ENCODE measurements at places on chromosomes 7 and 10.

- peak; percentile 63 for DNase-seq
Measured at GRCh38 chr7:86282014-86282682, 361.6 kb upstream of the GRM3 start.

DNA sequence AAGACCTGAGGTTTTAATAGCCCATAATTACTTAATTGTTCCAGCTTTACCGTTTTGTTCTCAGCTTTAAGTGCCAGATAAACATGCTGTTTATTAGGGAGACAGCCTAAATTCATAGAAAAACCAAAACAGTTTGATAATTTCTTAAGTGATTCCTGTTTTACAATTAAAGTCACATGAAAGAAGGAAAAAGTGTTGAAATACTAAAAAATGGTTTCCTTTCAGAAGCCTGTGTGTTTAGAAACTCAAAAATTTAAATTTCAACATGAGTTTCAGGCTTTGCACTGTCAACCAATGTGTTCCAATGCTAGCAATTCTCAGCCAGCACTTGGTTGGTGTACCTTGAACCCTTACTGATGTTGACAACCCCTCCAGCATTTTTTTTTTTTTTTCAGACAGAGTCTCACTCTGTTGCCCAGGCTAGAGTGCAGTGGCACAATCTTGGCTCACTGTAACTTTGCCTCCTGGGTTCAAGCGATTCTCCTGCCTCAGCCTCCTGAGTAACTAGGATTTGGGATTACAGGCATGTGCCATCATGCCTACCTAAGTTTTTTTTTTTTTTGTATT lies 135.3 kb downstream of the ICA1 start:
- no peak for DNase-seq

GRCh38 chr10:20740120-20740519 lies 157.0 kb downstream of the NEBL start:
- no peak for DNase-seq

DNA sequence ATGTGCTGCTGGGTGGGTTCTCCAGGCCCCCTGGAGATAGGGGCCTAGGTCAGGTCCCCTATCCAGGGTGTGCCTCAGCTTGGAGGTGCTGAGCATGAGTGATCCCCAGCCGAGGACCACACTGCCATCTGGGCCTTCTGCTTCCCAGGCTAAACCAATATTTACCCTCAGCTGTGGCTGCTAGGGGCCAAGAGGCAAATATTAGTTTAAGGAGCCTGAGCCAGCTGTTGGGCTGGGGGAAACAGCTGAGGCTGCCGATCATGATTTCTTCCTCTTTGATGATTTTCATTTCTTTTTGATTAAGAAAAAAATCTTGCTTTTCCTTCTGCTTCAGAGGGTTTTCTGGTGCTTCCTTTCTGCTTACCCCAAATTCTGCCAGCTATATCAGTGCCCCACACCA lies 83.4 kb downstream of the NEURL1 start:
- no peak for DNase-seq

DNA sequence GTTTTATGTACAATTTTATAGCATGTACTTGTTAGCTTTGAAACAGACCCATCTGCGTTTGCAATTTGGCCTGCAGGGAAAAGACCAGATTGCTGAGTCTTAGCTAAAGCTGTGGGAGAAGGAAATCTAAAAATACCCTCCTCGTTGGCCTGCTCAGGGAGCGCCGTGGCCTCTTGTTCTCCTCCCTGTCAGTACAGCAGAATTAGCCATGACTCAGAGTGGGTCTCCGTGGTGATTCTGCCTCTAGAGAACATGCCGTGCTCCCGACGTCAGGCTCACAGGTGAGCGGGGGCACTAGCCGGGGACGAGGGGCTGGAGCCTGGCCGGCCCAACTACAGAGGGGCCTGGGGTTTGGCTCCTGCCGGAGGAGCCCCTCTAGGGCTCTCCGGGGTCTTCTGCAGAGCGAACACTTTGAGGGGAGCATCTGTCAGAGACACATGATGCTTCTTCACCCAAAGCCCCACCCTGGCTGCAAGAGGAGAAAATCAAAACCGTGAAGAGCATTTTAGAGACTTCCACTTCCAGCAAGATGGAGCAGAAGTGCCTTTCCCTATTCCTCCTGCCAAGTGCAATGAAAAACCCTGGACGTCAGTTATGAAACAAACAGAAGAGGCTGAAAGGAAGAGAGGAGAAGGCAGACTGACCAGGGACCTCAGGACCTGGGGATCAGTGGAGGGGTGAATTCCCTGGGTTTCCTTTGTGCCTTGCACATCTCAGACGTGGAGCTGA lies 98.9 kb downstream of the LHPP start:
- DNase-seq: peak; percentile 88
